ENCODE measurements at places on chromosomes 4 and X.

DNA sequence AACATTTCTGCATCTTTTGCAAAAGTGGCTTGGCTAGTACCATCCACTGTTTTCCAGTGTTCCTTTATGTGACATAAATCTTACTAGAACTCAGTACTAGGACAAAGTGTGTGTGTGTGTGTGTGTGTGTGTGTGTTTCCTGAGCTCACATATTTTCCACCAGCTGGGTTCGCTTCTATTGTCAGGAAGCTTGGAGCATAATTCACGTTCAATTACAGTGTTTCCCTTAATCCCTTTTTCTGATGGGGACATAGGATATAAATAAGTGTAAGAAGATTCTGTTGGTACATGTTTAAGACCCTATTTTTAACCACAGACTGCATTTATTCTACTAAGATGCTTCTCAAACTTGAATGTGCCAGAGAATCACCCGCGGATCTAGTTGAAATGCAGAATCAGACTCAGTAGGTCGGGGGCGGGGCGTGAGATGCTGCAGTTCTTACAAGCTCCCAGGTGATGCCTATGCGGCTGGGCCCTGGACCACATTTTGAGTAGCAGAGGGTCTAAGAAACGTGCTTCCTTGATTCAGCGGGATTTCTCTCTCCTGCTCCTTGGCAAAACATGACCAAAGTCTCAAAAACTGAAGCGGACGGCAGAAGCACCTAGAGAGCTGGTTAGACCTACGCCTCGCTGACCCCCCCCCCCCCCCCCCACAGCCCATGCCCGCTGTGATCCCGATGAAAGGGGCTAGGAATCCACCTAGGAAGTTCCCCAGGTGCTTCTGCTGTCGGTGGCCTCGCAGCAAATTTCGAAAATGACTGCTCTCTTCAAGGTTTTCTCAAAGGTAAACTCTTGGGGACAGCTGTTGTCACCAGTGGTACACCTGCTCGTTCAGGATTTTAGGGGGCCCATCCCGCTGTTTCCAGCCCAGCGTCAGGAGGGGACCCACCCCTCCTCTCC lies 797 bp downstream of the CD99L2 start:
- DNase-seq = no peak

- DNase-seq = no peak
Observed at GRCh38 chrX:130725519-130725918, 177.5 kb downstream of the ENOX2 start.

DNA sequence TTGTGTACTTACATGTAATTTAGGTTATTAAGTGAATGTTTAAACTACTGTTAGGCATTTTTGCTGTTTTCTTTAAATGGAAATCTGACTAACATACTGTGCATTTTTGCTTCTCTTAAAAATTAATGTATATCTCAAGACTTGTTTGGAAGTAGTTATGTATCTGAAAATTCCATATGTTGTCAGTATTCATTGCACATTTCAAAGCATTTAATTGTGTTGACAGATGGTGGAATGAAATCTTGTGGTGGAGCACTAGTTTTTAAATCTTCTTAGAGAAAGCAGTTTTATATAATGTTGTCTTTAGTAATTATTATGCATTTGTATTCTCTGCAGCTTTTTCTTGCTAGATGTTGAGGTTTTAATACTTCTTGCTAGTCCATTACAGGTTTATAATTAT lies 71.5 kb upstream of the MSANTD1 start:
- DNase-seq = no peak

- DNase-seq = no peak
Observed at GRCh38 chr4:173332963-173333657, 1.0 kb downstream of the HMGB2 start.

DNA sequence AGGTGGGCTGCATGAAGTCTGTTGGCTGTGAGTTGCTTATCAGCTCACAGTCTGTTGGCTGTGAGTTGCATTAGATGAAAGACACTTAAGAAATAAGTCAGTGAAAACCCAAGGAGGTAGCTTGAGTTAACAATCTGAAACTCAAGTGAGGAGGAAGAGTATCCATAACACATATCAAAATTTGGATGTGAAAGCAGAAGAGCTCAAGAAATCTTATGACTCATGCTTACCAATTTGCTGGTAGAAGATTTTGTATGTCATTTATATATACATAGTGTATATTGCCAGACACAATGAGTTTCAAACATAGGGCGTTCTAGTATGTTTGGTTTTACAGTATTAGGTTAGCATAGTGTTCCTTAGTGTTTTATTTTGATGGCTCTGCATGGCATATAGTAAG lies 107.4 kb downstream of the DDIT4L start:
- no peak for DNase-seq

- DNase-seq = no peak
Observed at GRCh38 chr4:164904336-164904735, 27.4 kb downstream of the APELA start.

DNA sequence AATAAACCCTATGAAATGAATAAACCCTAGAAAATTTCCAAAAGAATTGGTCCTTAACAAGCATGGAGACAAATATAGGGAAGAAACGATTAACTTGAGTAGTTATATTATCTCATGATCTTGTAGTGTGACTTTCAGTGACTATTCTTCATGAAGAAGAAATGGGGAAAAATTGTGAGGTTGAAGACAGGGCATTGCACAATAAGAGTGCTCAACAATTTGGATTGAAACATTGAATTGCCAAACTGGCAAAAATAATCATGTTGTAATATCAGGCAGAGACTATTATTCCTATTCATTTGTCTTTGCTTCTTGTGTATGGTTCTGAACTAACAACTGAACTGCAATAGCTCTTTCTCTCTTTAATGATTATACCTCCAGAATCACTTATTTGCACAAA lies 605.1 kb downstream of the PCDH7 start:
- no peak for DNase-seq
